ENCODE measurements at places on chromosomes 2 and 18.

DNA sequence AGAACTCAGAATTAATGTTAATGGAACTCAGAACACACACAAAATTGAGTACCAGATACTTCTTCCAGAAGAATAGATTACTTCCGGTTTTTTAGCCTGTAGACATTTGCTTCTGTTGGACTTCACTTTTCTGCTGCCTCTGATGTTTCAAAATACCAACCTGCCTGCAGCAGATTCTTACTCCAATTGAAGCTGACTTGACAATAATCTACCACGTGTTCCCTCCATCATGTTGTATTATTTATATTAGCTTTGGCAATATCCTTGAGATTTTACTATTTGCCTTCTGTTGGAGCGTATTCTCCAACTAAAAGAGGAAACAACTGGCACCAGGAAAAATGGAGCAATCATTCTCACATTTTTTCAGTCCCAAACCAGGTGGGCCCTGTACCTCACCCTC lies 3.1 kb upstream of the GORASP2 start:
- no peak for DNase-seq

- no peak for DNase-seq
Observed at GRCh38 chr2:97759727-97760407, 46.5 kb downstream of the ZAP70 start.

DNA sequence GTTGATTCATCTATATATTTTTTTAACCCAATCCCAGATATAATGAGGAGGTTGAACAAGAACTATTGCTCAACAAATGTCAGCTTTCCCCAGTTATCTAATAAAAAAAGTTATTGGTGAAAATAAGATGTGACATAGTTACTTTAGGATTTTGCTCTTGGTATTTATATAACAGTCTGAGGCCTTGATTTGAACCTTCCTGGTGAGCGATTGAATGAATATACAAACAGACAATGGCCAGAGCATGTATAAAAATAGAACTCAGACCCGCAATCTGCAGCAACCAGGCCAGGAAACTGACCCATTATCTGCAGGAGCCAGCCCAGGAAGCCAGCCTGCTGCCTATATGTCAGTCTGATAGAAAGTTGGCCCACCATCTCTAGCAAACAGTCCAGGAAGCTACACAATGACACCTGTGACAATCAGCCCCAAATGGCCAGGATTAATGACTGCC lies 81.6 kb downstream of the HS6ST1 start:
- no peak for DNase-seq

- DNase-seq = no peak
Observed at GRCh38 chr18:44107187-44107586, 573.5 kb upstream of the SETBP1 start.

GRCh38 chr2:81412681-81413080 lies 1108.1 kb upstream of the LRRTM1 start:
- DNase-seq = no peak

GRCh38 chr18:23883277-23883790 lies 131.2 kb upstream of the TTC39C start:
- DNase-seq = no peak

- no peak for DNase-seq
Observed at GRCh38 chr2:203532957-203533658, 2.0 kb downstream of the RAPH1 start.

DNA sequence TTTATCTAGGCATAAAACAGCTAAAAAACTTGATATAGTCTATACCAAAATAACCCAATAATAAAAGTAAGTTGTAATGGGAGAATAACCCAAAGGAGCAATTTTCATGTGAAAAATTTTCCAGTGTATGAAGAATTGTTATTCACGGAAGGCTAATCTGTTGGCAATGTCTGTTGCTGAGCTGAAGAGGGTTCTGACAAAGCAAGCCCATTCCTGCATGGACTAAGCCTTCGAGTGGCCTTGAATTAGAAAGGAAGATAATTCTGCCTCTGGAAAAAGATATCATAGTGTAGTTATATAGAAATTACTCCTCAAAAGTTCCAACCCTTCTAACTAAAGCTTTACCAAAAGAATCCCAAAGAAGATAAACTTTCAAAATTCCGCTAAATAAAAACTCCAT lies 101.5 kb downstream of the MAP2 start:
- DNase-seq = no peak

DNA sequence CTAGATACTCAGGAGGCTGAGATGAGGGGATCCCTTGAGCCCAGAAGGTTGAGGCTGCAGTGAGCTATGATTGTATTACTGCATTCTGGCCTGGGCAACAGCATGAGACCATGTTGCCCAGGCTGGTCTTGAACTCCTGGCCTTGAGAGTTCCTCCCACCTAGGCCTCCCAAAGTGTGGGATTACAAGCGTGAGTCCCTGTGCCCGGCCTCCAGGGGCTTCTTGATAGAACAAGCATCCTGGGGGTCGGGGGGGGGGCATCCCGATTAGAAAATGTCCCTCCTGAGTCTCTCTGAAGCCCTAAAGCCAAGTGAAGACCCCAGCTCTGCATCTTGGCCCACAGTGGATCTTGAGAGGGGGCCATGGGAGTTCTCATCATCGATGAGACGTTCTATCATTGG lies 22.3 kb upstream of the EFHD1 start:
- DNase-seq = no peak

DNA sequence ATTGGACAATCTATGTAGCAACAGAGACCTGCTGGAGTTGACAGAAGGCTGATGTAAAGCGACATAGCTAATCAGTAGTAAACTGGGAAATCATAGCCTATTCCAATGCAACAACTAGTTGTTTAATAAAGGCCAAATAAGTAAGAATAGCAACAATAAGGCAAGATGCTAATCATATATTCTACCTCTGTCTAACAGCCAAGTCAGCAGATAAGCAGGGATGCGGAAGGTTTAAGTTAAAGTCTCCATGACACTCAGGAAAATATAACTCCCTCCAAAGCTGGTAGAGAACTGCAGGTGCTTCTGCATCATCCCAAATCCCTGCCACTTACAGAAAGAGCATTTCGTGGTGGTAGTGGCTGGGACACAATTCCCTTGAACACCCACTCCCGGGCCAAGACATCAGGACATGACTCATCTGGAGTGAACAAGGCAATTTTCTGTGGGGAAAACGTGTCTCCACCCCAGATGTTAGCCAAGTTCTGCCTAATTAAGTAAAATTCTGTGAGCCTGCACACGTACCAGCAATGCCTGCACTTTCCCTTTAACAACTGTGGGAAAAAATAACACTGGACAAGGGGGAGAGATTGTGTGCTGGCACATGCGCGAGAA lies 413.6 kb upstream of the ID2 start:
- DNase-seq = no peak

- no peak for DNase-seq
Observed at GRCh38 chr2:170716851-170717598, 1.9 kb downstream of the SP5 start.

DNA sequence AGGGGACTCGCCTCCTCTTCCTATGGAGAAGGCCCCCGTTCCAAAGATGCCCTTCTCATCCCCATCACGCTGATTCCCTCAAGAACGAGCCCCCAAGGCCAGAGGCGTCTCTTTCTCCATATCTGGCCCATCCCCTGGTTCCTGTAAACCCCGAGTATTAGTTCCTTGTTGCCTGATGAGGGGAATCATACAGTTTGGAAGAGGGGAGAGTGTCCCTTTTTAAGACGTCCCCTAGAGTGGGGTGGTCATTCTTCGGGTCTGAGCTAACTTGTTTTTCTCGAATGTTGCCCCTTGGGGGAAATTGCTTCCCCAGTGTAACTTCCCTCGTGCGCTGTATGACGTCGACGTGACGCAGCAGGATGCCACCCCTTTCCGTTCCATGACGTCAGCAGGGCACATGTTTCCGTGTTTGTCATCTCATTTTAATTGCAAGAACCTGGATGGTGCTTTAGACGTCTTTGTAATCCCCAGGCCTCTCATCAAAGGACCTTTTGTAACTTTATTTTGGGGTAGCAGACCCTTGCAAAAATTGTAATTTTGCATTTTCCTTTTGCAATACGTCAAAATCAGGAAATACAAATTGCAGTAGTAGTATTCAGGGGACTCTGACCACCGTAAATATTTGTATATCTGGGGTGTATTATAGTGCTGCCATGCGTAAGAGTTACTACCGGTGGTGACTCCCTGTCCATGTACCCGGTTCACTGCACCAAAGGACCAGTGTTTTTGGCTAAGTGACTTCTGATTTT lies 569 bp downstream of the BABAM2 start:
- DNase-seq = peak; percentile 66

- no peak for DNase-seq
Observed at GRCh38 chr18:11219571-11219970, 70.2 kb upstream of the PIEZO2 start.

- no peak for DNase-seq
Observed at GRCh38 chr18:6207116-6207515, 207.6 kb downstream of the L3MBTL4 start.

DNA sequence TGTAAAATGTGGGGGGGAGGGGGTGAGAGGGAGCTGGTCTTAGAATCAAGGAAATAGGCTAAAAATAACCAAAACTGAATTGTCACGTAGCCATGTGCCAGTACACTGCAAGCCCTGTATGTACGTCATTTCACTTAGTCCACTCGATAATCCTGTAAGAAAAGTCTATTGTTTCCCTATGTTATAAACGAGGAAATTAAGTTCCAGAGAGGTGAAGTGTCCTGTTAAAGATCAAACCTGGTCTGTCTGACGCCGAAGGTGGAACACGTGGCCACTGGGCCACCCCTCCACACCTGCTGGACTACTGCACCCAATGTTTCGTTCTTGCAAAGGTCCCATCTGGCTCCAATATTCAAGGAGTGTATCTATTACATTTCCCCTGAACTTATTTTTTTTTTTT lies 29.6 kb downstream of the TFCP2L1 start:
- no peak for DNase-seq

GRCh38 chr2:38788306-38788705 lies 10.3 kb downstream of the GEMIN6 start:
- no peak for DNase-seq

GRCh38 chr18:74950479-74950878 lies 258.5 kb downstream of the PTGR3 start:
- no peak for DNase-seq

GRCh38 chr18:58078889-58079573 lies 35.0 kb downstream of the NEDD4L start:
- DNase-seq = no peak

DNA sequence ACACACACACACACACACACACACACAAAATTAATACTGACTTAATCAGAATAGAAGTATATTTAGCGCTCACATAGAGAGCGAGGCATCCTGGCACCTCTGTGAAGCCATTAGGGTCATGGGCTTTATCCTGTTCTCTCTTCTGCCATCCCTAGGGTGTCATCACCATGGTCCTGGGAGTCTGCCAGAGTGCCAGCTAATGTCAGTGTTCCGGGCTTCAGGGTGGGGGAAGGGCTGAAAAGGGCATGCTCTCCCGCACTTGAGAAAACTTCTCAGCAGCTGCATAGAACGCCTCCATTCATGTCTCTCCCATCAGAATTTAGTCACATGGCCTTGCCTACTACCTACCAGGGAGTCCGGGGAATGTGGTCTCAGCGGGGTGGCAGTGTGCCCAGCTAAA lies 19.7 kb upstream of the DYNC2LI1 start:
- no peak for DNase-seq

DNA sequence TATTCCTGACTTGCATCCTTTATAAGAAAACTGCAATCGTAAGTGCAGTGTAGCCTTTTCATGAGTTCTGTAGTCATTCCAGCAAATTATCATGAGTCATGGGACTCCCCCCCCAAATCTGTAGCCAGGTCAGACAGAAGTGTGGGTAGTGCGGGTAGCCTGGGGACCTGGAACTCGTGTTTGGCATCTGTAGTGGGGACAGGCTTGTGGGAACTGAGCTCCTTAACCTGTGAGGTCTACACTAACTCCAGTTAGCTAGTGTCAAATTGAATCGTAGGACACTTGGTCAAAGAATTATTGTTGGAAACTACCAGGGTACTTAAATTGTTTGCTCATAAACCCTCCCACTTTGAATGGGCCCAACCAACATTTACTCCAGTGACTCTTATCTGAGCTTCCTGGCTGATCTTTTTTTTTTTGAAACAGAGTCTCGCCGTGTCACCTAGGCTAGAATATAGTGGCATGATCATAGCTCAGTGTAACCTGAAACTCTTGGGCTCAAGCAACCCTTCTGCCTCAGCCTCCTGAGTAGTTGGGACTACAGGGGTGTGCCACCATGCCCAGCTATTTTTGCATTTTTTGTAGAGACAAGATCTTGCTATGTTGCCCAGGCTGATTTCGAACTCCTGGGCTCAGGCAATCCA lies 12.4 kb downstream of the PFN4 start:
- no peak for DNase-seq

- no peak for DNase-seq
Observed at GRCh38 chr2:192029089-192029488, 165.6 kb downstream of the TMEFF2 start.

GRCh38 chr2:66867063-66867441 lies 432.1 kb downstream of the MEIS1 start:
- no peak for DNase-seq

DNA sequence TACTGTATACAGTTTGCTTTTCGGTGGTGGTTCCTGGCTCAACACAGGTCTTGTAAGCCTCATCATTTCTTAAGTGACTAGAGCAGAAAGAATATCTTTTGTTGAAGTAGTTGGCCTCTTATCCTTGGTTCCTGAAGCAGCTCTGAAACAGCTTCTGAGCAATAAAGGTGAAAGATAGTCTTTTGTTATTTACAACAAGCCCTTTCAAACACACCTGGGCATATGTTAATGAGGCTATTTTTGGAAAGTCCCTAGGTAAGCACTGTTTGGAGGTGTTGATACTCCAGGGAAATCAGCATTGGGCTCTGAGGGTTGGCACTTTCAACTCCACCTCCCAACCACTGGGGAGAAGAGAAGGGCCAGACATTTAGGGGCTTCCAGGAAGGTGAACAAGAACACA lies 211.0 kb downstream of the MCFD2 start:
- no peak for DNase-seq

DNA sequence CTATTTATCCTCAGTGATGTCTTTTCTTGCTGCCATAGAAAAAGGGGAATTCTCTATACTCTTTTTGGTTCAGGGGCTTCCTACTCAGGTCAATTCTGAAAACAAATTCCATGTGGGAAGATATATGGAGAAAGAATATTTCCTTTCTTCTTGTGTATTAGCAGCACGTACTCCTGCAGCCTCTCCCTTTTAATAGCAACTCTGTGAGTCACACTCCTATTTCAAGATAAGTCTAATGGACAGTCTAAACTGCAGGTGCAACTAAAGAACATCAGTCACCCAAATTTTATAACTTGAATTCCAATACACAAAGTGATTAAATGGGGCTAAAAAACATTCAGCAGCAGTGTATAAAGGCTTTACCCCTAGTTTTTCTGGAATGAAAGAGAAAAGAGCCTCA lies 942.2 kb downstream of the CNTNAP5 start:
- no peak for DNase-seq
